GM10248 (cell line): ENCODE measurements at places on chromosomes 2 and 18.

DNA sequence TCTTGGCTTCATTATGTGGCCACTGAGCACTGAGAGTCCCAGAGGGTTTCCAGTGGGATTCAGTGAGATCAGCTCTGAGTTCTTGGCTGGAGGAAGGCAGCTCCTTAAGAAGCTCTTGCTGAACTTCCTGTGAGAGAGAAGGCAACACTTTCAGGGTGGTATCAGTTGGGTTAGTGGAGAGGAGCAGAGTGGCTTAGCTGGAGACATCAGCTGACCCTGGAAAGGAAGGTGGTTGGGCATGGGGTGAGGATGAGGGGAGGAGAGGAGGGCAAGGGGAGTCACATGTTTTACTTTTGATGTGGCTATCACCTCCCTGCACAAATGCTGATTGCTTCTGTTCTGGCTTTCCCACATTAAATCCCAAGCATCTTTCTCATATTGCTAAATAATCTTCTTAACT, 95.1 kb downstream of the ACOXL start:
- no peak for DNase-seq

DNA sequence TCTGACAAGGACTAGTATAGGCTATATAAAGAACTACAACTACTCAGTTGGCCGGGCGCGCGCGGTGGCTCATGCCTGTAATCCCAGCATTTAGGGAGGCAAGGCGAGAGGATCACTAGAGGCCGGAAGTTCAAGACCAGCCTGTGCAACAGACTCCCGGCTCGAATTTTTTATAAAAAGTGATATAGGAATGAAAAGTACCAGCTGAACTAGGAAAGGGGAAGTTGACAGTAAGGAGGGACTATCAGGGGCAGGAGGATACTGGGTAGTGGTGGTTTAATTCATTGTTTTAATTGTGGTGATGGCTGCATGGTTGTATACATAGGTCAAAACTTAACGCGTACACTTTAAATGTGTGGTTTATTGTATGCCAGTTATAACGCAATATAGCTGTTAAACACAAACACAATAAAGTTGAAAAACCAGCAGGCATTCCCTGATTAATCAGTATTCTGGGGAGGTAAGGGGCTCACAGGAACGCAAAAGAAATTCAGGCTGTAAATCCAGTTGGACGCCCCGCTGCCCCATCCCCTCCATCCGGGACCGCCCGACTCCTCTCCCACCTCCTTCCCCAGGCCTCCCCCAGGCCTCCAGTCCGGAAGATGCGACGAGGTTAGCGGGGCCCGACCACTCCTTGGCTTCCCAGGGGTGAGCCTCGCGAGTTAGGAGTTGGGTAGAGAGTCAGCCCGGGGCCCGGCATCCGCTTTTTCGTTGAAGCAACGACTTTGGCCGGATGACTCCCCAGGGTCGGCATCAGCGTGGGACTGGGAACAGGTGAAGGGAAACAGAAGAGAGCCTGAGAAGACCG, 746 bp upstream of the POLR1B start:
- peak; percentile 39 for DNase-seq

DNA sequence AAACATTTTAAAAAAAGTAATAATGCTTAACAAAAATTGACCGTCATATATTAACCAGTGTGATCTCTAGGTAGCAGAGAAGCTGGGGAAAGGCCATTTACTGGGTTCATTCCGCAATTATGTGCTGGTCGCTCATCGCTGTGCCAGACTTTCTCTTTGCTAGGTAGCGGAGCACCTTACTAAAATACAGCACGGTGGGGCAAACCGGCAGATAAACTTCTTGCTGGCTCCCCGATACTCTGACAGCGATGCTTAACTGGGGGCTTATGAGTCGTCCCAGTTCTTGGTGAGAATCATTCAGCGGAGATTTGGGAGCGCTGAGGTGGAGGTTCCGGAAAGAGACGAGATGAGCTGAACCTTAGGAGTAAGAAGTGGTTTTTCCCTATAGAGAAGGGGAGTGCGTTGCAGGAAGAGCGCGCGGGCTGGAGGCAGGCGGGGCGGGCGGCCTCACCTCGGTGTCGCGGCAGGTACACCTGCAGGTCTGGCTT, 605 bp downstream of the C2orf68 start:
- DNase-seq, result no peak

- no peak for DNase-seq
These were observed 132.0 kb downstream of the SNTG2 start for GRCh38 chr2:1082456-1083205.

DNA sequence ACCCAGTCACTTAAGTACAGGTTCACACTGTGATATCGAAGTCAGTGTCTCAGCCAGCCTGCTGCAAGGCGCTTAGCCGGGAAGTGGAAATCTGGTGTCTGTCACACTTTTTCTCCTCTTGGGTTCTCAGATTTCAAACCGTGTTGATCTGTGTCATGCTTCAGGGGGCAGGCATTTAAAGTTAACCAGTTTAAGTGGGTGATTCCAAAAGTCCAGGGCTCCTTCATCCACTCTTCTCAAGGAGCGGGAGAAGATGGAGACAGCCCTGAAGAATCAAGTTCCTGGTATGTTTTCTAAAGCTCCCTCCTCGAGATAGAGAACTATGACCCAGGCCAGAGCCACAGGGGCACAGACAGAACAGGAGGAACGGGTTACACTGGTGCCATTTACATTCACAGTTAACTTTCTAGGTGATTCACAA, 331.7 kb downstream of the GBX2 start:
- no peak for DNase-seq

- no peak for DNase-seq
These were observed 26.5 kb upstream of the L3MBTL4 start for GRCh38 chr18:6441200-6441599.

DNA sequence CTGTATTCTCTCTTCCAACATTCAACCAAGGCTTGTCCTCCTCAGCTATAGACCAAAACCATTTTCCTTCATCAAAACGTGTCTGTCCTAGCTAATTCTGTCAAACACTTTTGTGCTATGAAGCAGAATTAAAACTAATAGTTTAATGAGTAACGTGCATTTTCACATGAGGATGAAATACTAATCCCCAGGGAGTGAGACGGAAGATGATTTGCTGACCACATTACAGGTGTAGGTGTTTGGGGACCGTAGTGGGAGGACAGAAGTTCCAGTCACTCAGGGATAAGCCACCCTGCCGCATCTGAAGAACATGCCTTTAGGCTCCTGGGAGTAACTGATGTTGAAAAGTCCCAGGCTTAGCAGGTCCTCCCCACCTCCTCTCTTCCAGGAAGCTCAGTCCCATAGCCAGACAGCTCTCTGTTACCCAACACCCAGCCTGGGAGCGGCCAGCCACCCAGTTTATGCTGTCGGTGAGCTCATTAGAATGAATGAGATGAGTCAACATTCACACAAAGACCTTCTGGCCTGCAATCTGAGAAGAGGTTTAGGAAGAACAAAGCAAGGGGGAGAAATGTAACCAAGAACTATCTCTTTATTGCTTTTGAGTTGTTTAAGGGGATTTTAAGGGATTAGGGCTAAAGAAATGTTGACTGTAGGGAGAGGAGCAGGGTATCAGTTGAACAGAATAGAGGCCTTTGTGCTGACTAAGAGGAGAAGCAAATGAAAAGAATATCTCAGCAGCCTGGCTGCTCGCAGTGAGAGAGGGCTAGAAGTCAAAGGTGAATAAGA, 122.5 kb downstream of the FOXI3 start:
- DNase-seq, result peak; percentile 45
